ENCODE measurements at places on chromosomes 11 and 22.

- no peak for DNase-seq
These were observed 228.3 kb downstream of the MIAT start for GRCh38 chr22:26885441-26886261.

GRCh38 chr22:45879552-45879949 is 97.4 kb downstream of the WNT7B start:
- DNase-seq: no peak

- DNase-seq: no peak
These were observed 102.0 kb downstream of the CASP12 start for GRCh38 chr11:104796301-104796700.

DNA sequence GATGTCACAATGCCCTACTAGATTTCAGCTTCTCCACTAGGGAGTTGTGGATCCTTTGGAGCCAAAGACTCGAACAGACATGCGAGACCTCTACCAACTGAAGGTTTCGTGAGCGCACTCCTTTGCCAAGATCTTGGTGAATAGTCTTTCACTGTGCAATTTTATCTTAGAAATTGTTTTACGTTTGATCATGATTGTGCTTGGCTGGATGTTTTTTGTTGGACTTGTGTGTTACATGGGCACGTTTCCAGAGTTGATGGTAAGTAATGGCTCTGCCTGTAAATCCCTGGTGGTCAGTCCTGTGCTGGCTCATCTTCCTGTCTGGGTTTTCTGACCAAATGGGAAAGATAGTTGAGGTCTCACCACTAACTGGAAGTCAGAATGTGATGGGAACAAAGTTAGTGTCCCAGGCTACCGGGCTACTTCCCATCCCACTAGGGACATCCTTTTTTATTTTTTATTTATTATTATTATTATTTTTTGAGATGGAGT is at the start of gene MISFA:
Gene MISFA (plus strand): TSS at position 51 of the 492 bp plus-strand sequence. CDS start 140 bp downstream, at position 191.
- DNase-seq: no peak

DNA sequence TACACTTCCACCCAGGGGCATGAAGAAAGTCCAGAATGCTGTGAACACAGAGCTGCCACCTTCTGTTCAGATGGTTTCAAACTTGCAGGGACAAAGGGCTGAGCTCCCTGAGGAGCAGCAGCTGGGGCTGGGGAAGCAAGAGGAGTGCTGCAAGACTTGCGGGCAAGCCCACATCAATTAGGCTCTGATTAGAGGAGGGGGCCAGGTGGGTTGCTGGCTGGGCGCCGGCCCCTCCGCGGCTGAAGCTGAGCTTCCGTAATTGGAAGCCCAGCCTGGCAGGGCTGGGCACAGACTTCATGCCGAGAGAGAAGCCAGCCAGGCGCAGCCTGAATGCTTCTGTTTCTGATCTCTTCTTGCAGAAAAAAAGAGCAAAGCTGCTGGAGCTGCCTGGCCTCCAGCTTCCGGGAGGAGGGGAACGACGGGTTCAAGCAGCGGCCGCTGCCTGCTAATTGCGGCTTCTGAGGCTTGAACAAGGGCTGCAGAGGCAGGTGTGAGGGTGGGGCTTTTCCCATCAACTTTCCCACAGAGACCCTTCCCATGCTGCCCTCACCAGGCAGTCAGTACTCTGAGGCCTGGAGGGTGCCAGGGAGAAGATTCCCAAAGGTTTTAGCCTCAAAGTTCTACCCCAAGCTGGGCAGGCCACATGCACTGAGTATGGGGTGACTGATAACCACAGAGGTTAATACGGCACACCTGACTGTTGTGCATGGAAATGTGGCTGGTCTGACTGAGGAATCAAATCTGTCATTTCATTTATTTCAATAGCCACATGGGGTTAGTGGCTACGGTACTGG is 91.1 kb upstream of the LMO1 start:
- no peak for DNase-seq

- DNase-seq: no peak
These were observed 391.6 kb downstream of the BRD1 start for GRCh38 chr22:49436056-49436455.

DNA sequence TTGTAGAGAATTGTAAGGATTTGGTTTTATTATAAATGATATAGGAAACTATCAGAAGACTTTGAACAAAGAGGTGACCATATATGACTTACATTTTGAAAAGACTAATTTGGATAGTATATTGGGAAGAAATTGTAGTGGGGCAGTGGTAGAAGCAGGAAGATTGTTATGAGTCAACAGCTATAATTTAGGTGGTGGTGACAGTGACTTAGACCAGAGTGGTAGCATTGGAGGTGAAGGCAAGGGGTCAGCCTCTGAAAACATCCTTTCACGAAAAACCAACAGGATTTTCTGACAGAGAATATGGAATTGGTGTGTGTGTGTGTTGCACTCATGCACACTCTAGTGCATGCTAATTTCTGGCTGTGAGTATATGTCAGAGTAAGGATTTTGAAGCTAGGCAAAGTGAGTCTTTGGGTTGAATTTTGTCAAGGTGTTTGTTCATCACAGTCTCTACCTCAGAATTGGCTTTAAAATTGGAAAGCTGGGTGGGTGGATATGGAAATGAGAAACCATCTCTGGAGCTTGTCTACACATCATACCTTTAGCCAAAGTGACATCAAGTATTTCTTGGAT is 8.2 kb upstream of the HBE1 start:
- DNase-seq: no peak

- no peak for DNase-seq
These were observed 61.2 kb downstream of the CECR2 start for GRCh38 chr22:17430412-17430811.

DNA sequence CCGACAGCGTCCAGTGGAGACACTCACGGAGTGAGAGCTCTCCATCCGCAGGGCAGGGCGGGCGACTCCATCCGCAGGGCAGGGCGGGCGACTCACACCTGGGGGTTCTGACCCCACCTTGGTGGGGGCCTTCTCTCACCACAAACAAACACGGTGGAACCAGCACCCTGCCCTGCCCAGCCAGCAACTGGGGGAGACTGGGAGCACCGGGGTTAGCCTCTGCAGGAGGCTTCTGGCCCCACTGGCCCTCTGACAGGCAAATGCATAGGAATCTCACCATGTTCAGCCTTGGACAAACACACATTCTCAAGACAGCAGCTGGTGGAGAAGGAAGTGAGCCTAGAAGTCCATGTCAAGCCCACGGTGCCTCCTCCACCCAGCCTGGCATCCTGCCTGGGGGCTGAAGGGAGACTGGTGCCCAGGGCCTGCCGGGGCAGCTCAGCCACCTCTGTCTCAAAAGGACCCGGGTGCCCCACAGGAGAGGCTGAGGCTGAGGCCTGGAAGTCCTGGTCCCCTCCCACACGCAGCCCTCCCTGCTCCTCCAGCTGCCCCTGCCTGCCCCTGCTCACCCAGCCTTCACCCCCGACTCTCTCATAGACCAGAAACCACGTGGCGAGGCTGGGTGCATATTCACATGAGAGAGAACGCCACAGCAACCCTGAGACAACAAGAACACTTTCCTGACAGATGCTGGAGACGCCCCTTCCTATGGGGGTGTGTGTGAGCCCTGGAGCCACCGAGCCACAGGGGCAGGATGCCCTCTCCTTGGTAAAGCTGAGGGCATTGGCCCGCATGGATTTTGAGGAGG is 98.4 kb upstream of the B3GAT1 start:
- DNase-seq: no peak

- no peak for DNase-seq
These were observed 73.7 kb upstream of the KIRREL3 start for GRCh38 chr11:127074151-127074761.

GRCh38 chr22:31342389-31343140 is 3.6 kb downstream of the PATZ1 start:
- no peak for DNase-seq

DNA sequence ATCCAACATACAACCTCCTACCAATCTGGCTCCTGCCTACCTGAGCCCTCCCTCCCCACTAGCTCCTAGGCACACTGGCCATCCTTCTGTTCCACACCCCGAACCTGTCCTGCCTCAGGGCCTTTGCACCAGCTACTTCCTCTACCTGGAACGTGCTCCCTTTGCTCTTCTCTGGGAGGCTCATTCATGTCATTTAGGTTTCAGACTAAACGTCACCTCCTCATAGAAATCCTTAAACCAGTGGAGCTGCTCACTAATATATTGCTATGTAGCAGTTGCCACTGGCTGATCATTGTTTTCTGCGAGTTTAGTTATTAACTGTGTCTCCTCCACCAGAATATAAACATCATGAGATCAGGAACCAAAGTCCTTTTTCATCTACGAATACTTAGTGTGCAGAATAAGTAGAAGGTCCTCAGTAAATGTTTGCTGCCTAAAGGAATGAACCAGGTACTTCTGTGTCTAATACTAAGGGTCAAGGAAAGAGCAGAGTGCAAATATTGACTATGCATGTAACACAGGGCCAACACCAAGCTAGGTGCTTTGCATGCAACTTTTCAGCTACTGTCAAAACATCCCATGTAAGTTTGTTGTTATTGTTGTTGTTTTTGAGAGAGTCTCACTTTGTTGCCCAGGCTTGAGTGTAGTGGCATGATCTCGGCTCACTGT is 277.6 kb upstream of the SYN3 start:
- no peak for DNase-seq

GRCh38 chr22:38260761-38261681 is 11.8 kb downstream of the TMEM184B start:
- no peak for DNase-seq

DNA sequence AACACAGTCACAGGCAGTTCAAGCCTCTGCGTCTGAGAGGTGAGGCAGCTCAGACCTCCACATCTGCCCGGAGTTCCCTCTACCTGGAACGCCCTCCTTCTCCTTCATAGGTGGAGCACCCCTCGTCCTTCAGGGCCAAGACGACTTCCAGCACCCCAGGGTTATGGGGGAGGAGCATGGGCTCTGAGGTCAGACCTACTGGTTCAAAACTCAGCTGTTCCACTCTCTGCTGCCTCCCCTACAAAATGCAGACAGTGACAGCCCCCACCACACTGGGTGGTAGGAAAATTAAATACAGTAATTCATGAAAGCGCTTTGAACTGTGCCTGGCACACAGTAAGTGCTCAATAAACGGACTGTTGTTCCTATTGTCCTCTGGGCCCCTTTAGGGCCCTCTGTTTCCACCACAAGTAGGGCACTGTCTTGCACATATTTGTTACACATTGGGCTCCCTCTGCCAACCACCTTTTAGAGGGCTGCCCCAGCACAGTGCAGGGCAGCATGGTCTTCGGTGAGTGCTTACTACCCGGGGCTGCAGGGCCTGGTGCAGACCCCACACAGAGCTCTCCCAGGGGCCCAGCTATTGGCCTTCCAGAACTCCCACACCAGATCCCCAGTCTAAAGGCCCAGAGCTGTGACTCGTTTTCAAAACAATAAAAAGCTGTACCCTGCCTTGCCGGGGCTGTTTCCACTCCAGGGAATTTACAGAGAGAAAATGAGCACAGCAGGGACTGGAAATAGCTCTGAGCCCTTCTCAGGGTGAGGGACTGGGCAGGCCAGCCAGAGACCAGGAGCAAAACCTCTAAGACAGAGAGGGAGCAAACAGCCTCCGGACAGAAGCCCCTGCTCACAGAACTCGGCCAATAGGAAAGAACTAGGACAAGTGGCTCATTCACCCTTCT is 2.5 kb downstream of the TMEM184B start:
- no peak for DNase-seq

GRCh38 chr11:115179636-115180035 is 324.6 kb downstream of the CADM1 start:
- DNase-seq: no peak

GRCh38 chr11:122309262-122309925 is 193.4 kb upstream of the BLID start:
- DNase-seq: no peak

DNA sequence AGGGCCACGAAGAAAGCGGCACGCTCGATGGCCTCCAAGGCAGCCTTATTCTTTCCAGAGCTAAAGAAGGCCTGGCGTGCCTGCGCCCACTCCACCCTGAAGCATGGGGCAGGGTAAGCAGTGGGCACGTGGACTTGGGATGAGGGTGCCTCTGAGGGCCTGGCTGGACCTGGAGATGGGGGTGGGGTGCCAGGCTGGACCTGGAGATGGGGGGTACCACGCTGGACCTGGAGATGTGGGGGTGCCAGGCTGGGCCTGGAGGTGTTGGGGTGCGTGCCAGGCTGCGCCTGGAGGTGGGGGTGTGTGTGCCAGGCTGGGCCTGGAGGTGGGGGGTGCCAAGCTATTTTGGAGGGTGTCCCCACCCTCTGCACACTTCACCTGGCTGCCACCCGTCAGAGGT is 5.3 kb downstream of the CPT1B start:
- no peak for DNase-seq

GRCh38 chr11:86416494-86416893 is 41.8 kb downstream of the CCDC81 start:
- no peak for DNase-seq

DNA sequence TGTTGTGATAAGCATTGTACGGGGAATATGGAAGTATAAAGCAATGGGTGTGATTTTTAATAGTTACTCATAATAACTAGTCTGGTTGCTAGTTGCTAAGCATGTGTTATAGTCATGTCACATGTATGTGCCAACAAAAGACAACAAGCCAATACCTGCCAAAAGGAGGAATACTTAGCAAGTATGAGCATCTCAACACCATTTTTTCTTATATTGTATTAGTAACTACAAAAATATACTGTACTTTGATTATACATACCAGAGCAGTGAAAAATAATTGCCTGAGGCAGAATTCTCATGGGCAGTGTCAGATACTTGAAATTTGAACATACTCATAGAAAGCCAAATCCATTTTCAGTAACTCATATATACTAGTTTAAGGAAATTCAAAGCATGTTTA is 62.4 kb upstream of the ALKBH3 start:
- DNase-seq: no peak

DNA sequence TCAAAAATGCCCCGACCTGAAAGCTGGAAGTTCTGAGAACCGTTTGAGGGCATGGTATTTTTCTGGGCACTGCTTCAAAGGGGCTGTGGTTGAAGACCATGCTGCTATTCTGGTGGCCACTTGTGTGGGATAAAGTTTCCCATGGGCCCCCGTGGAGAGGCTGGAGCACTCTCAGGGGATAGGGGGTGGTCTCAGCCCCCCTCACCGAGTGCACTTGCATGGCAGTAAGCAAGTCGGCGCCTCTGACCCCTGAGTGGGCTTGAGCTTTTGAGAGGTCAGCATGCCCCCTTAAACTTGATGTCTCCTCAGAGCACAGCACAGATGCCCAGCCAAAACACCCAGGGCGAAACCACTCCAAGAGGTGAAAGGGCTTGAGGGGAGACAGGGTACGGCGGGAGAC is 35.6 kb downstream of the TIMP3 start:
- DNase-seq: no peak

DNA sequence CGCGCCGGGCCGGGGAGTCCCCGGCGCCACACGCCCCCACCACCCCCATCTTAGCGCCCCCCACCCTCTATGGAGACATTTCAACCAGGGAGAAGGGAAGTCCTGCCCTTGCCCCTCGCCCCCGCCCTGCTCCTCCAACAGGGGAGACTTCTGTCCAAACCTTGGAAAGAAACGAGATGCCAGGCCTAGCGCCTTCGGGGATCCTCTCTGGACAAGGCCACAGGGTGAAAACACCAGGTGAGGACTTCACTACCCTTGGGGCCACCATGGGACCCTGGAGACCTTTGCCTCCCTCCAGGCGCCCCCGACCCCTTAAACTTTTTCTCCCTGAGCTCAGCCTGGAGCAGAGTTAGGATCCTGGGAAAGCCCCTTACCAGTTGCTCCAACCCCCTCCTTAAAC is 11.6 kb upstream of the NPAS4 start:
- no peak for DNase-seq
